ENCODE measurements at places on chromosomes 6 and 20.

- no peak for DNase-seq
Measured at GRCh38 chr6:38443352-38444144, 196.2 kb downstream of the BTBD9 start.

DNA sequence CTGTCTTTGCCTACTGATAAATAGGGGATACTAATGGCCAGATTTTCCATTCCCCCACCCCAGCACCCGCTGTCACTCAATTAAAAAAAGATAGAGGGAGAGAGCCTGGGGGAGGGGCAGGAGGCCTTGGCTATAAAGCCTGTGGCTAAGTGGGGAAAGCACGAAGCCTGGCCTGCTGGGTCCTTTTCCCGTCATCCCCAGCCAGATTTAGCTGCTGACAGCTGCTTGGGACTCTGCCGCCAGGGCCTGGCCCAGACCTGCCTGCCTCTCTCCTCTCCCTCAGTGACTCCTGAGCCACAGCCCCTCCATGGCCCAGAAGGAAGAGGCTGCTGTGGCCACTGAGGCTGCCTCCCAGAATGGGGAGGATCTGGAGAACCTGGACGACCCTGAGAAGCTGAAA, at the start of gene APOBEC2:
APOBEC2 (plus strand) TSS at position 162 of the 400 bp plus-strand sequence; CDS start at position 308, 146 bp downstream.
- no peak for DNase-seq

GRCh38 chr6:129590408-129591022, 119.5 kb downstream of the ARHGAP18 start:
- no peak for DNase-seq

DNA sequence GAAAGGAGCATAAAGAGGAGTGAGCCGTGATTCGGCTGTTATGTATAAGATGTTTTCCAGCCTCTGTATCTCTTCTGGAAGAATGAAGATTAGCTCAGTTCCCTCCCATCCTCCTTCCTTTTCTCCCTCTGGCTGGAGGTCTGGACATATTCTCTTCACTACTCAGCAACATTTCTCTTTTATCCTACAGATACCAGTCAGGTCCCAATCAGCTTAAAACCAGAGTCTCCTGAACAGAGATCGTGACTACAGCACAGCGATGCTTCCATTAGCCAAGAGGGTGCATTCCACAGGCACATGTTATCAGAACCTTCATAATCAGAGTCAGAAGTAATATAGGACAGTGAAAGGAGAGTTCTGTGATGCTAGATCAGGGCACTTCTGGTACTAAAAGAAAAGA, 133.9 kb upstream of the SOX4 start:
- DNase-seq, result no peak

- no peak for DNase-seq
Measured at GRCh38 chr6:3321042-3321441, 62.3 kb downstream of the PSMG4 start.

- DNase-seq, result no peak
Measured at GRCh38 chr20:50285376-50286173, 94.9 kb downstream of the CEBPB start.

DNA sequence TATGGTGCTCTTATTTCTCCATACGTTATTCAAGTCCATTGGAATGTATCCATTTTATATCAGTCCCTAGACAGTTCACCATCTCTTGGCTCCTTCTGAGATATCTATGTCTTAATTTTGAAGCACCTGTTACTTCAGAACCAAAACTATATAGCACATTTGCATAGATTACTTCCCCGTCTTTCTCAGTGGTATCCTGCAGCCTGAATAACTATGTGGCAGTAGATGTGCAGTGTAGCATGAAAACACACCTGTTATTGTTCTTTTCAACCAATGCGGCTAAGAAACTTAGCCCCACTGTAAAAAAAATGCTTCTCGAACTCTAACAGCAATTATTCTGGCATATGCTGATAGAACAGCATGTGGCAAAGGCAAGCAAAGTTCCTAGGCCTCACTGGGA, 1184.4 kb upstream of the ADGRB3 start:
- DNase-seq, result no peak

- DNase-seq, result no peak
Measured at GRCh38 chr6:138278326-138278725, 60.0 kb upstream of the PBOV1 start.

GRCh38 chr6:137931849-137932465, 64.9 kb downstream of the TNFAIP3 start:
- no peak for DNase-seq

DNA sequence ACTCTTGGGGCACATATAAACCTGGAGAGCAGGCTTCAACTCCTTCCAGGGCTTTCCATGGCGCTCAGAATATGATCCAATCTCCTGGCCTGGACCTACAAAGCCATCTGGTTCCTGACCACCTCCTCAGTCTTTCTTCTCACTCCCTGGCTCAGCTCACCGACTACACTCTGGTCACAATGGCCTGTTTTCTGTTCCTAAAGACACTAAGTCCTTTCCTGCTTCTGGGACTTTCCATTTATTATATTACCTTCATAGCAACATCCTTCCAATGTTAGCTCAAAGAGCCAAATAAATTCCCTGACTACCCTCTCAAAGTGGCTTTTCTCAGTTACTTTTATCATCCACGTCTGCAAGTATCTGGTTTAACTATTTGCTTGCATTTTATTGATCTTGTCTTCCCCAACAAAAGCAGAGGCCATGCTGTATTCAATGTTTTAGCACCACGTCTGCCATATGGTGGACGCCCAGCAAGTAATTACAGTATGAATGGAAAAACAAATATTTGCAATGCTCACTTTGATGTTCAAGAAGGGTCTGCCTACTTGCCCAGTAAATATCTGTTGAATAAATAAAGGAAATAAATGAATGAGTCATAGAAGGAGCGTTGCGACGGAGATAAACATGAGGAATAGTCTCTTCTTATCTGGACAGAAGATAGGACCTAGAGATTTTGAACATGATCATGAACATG, 328.4 kb downstream of the ESR1 start:
- DNase-seq, result no peak

GRCh38 chr6:165931675-165932074, 236.0 kb downstream of the TBXT start:
- DNase-seq, result no peak

GRCh38 chr20:45798935-45799642, 7.3 kb downstream of the DNTTIP1 start:
- peak; percentile 50 for DNase-seq

GRCh38 chr6:137705160-137706082, 161.6 kb upstream of the TNFAIP3 start:
- DNase-seq, result peak; percentile 68

DNA sequence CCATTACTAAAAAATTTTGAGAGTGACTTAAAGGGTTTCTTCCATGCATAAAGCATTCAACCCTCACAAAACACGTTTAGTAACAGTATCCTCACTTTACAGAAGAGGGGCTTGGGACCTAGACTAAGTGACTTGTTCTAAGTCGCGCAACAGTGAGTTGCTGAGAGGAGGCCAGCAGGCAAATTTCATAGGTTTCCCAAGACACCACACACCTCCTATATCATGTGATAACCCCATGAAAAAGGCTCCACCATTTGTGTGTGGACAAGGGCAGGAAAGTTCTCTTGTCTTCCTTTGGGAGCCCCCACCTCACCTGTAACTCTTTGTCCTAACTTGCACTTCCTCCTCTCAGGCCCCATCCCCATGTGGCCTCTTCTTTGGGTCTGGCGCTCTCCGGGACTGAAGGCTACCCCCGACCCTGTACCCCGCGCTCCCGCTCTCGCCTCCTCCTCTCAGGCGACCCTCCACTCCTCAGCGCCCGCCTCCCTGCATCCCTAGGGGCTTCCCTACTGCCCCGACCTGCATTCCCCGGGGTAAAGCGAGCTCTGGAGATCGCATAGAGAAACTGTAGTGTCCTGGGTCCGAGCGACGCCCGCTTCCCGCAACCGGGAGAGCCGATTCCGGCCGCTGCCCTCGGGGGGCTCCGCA, 392 bp downstream of the PSMB8 start:
- DNase-seq, result no peak

GRCh38 chr6:27213544-27214125, 33.9 kb upstream of the PRSS16 start:
- DNase-seq, result no peak

DNA sequence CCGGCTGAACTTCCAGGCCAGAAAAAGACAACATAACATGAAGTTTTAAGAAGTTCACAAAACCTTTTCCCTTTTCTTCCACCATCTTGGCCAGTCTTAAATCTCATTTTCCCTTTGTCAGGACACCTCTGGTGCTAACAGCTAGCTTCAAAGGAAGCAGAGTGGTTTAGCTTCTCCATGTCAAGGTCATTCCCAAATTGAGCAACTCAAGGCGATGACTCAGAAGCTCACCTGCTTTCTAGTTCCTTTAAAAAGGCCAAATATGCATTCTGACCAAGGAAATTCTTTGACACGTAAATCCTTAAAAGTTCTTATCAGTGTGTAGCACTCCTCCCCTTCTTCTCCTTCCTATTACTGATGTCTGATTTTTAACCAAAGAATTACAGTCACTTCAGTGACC, 69.6 kb upstream of the VGLL2 start:
- DNase-seq, result no peak

- DNase-seq, result no peak
Measured at GRCh38 chr20:47667531-47668312, 117.6 kb downstream of the SULF2 start.

DNA sequence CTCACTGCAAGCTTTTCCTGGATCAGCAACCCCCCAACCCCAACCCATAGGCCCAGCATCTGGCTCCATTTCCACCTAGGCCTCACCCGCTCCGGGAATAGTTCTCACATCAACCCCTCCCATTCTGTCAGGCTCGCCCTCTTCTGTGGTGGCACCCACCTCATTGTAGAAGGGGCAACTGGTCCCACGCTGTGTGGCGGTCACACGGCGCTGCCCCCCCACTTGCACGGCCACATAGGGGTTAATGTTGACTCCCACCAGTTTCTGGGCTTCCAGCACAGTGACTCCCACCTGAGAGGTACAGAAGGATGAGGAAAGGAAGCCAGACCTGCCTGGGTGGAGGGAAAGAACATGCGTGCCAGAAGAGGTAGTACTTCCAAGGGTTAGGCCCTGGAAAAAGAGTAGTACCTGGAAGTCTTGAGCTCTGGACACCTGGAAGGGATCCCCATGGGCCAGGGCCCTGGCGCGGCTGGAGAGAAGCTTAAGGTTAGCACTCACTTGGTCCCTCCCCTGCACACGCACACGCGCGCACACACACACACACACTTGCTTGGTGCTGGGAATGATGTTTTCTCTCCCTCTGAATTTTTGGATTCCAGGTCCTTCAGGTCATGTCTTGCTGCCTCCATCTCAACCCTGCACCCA, 12.7 kb upstream of the SPAG4 start:
- DNase-seq, result no peak

DNA sequence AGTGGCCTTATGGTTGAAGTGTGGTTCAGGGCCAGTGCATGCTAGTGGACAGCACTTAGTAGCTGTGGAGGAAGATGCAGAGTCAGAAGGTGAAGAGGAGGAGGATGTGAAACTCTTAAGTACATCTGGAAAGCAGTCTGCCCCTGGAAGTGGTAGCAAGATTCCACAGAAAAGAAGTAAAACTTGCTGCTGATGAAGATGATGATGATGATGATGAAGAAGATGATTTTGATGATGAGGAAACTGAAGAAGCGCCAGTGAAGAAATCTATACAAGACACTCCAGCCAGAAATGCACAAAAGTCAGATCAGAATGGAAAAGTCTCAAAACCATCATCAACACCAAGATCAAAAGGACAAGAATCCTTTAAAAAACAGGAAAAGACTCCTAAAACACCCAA, 28.9 kb downstream of the MDFI start:
- DNase-seq, result no peak

GRCh38 chr6:54768494-54768893, 78.1 kb upstream of the FAM83B start:
- no peak for DNase-seq

GRCh38 chr6:150491131-150491810, 108.4 kb upstream of the PLEKHG1 start:
- no peak for DNase-seq

DNA sequence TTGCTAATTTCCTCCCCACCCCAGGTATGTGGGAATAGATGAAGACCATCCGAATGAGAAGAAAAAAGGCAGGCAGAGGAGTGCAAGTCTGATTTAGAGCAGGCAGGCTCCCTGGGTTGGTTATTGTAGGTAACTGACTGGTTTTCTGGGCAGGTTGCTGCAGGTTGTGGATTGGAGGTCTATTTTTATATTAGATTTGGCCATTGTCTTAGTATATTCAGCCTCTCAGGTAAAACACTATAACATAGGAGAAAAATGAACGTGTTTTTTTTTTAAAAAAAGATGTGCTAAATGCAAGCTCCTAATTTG, 492 bp upstream of the TBC1D7 start:
- DNase-seq, result no peak

- DNase-seq, result no peak
Measured at GRCh38 chr6:109799129-109799528, 108.0 kb downstream of the FIG4 start.

- no peak for DNase-seq
Measured at GRCh38 chr6:117906958-117907600, at the start of gene SLC35F1. Gene SLC35F1, plus strand, starts transcription at chr6:117907264.

DNA sequence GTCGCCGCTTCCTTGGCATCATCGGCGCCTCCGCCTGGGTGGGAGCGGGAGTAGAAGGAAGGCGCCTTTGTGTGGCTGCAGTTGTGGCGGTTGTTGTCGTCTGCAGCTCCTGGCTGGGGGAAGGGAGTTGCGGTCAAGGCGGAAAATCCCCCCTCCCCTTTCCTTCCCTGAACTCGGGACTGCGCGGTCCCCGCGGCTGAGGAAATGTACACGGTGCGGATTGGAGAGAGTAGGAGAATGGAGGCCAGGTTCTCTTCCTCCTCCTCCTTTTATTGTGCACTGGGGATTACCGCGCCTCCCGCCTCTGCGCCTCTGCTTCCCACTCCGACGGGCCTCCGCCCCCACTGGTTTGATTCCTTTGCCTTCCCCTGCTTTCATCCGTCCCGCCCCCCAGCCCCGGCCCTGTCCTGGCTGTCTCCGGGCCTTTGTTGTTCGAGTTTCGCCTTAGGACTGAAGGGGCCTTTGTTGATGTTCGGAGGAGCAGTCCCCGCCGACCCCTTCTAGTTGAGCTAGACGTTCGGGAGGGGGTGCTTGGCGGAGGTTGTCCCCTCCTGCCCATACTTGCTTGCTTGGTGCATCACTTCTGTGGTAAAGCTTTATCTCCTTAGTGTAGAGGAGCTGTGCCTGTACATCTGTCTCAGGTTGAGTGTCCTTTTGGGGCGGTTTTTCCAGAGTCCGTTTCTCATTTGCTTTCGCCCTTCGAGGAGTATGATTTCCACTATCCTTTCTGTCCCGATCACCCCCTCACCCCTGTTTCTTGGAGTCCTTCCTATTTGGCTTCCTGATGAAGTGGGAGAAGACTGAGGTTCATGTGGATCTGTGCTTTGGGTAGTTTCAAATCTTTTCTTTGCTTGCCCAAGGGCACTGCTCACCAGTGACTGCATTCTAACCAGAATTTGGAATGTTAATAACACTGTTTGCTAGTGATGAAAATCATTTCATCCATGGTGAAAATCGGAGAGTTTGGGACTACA, 764 bp downstream of the ZNF292 start:
- DNase-seq, result peak; percentile 32

GRCh38 chr20:59721386-59721785, 117.0 kb downstream of the PHACTR3 start:
- DNase-seq, result no peak

GRCh38 chr20:31713312-31714273, 9.1 kb downstream of the BCL2L1 start:
- DNase-seq, result no peak

- DNase-seq, result no peak
Measured at GRCh38 chr20:20856306-20856705, 143.9 kb upstream of the RALGAPA2 start.

GRCh38 chr6:113396730-113397129, 460.4 kb upstream of the MARCKS start:
- DNase-seq, result no peak

Measured in stimulated activated CD4-positive, alpha-beta T cell treated with anti-CD3 and anti-CD28 coated beads, Interleukin-4, amount 100 ng/mL, for 48 hours (primary cell).